Pons (tissue), 1 donor: ENCODE measurements at places on chromosomes 1 and 21.

GRCh38 chr1:205449254-205449749 lies 6.5 kb downstream of the BLACAT1 start:
- no peak for DNase-seq

GRCh38 chr21:44955141-44955797 lies 15.4 kb downstream of the SLX9 start:
- no peak for DNase-seq

DNA sequence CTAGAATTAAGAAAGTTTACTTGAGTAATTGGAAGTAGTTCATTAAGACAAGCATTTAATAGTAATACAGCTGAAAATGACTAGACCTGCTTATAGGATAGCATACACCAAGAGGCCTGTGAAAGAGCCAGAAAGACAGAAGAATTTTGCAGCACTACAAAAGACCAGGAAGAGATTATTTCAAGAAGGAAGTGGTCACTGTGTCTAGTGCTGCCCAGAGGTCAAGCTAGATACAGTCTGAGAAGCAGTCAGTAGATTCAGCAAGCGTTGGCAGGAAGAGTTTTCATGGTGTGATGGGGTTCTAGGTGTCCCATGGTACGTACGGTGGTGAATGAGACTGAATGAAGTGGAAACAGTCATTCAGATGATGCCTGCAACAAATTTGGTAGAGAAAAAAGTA lies 31.5 kb downstream of the RGS8 start:
- no peak for DNase-seq

- DNase-seq, result no peak
Measured at GRCh38 chr1:4149281-4149680, 249.2 kb upstream of the C1orf174 start.

DNA sequence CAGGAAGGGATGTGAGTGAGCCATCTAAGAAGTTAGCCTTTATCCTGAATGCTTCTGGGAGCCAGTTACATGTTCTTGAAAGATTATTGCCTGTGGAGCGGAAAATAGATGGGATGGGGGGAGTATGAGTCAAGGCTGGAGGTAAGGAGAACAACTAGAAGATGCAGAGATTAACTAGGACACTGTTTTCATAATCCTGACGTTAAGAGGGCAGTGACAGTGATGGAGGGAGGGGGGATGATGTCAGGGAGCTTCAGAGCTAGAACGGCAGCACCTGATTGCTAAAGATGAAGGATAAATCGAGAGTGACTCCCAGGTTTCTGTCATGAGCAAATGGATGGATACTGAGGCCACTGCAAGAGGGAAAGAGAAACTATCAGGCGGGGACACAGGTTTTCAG lies 10.0 kb upstream of the RCSD1 start:
- no peak for DNase-seq

DNA sequence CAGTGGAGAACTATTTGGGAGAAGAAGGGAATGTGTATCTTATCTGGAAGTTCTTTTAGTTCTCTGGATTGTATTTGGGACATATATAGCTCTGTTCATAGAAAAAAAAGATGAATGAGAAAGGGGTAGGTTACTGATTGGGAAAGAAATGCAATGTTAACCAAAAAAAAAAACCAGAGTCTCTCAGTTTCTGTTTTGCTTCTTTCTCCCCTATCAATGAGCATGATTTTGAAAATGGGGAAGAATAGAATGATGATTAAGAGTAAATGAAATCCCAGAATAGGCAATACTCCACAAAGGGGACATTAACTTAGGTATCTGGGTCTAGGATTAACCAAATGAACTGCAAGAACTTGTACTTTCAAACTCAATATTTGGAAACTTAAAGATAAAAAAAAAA lies 92.9 kb downstream of the RHOU start:
- no peak for DNase-seq
